ENCODE measurements at places on chromosomes 4 and X. TPM values are rescaled to one million over a fixed set of nuclear protein-coding genes. Genes with fewer than 3 reads are reported as not detected.

DNA sequence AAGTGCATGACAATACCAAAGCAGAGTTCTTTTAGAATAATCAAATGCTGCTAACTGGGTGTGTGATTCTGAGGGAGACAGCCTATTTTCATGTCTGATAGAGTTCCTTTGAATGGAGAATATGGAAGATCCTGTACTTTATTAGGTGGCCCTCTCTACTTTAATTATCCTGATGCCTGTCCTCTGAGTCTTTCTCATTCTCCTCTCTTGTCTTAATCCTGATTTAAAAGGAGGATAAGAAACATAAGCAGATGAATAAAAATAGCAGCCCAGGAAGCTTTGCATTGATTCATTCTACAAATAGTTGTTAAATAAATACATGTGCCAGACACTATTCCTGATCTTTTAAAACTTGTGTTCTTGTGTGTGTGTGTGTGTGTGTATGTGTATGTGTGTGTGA lies 387.3 kb downstream of the SPRY1 start:
- no peak overlapping the region for H3K4me3 ChIP-seq
- H3K36me3 ChIP-seq, result no peaks in the 10 kb centered on the region
- DNase-seq, result no peak
- no peaks in the 10 kb centered on the region for H3K27me3 ChIP-seq
- H3K27ac ChIP-seq, result no peak overlapping the region

- peaks cover 6% of the 10 kb centered on the region for H3K36me3 ChIP-seq
- DNase-seq, result peak; percentile 73
- no peak overlapping the region for H3K4me3 ChIP-seq
- no peaks in the 10 kb centered on the region for H3K27me3 ChIP-seq
These were observed 4.4 kb upstream of the CXorf38 start for GRCh38 chrX:40651620-40652223.

GK gene
- 7.4 TPM for total RNA-seq

PNMA3 gene
- 0.90 TPM for total RNA-seq

CTAG1A gene
- not detected for total RNA-seq
